H1 (cell line): ENCODE measurements at places on chromosomes 3 and 15. TPM values are rescaled to one million over a fixed set of nuclear protein-coding genes. Genes with fewer than 3 reads are reported as not detected.

DNA sequence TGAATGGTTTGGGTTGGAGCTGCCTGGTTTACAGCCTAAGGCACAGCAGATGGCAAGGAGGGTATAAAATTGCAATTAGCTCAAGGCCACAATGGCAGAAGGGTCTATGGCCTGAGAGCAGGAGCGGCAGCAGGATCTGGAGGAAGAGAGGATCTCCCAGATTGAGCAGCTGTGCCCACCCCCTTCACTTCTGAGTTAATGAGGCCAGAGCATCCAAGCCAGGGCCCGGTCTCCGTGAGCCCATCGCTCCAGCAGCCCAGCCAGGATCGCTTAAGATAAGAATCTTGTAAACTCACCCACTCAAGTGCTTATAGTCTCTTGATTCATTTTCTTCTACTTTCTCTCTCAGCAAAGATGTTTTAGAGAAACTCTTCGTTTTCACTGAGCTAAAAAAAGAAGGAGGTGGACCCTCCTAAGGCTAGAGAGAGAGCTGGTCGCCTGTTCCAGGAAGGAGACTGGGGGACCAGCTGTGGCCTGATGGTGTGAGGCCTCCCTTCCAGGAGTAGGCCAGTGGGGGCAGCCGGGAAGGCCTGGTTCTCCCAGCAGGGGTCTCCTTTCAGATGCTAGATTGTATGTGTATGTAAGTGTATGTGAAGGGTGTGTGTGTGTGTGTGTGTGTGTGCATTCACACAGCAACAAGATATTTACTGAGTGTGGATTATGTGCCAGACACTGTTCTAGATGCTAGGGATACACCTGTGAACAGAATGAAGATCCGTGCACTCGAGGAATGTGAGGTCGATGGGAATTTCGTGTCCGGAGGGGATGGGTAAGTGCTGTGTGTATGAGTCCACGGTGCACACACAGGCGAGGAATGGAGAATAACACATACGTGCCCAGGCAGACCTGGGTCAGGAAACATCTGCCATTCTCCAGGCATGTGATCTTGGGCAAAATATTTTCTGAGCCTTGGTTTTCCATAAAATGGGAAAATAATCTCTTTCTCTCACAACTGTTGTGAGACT lies 18.6 kb downstream of the MAGEF1 start:
- DNase-seq: no peak

DNA sequence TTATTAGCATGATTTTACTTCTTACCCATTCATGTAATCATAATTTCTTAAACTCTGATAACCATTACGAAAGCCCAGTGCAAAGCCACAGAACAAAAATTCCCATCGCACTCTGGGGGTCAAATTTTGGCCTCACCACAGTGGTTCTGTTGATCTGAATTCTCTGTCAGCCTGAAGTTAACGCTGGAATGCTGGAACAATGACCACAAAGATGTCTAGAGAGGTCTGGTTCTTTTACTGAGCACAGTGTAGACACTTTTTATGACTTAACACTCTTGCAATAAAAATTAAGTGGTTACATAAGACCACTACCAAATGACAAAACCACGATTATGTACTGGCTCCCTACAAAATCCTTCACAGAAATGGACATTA lies 94.7 kb downstream of the PDZRN3 start:
- DNase-seq: no peak

SNTN gene
- not detected in 2 replicates for total RNA-seq

C3orf52 gene
- 13.1 and 13.2 TPM in 2 replicates for total RNA-seq
